ENCODE measurements at places on chromosomes 5 and 9.

GRCh38 chr9:4140362-4140761 is 159.5 kb downstream of the GLIS3 start:
- DNase-seq, result no peak

GRCh38 chr5:79857714-79858409 is 133.2 kb downstream of the MTX3 start:
- DNase-seq, result peak; percentile 49

- no peak for DNase-seq
Observed at GRCh38 chr9:72790989-72791388, 161.9 kb downstream of the ALDH1A1 start.

DNA sequence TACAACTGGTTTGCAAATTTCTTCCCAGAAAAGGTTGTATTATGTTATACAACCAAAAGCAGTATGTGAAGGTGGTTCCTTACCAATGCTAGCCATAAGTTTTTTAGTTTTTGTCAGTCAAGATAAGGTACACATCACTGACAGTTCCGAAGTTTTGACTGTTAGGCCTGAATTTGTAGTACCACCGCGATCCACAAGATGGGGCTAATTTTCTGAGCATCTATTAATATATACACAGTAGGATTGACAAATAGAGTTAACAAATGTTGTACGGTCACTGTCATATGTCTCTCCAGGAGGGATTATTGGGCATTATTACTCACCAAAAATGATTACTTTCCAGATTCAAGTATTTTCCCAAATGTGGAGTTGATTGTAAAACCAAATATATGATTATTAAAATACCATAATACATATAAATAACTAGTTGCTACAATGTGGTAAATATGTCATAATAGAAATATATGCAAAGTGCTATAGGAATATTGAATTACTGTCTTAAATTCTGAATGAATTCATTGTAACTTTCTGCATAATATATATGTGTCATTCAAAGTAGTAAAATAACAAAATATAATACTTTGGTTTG is 28.4 kb upstream of the LRRC19 start:
- DNase-seq, result peak; percentile 15

DNA sequence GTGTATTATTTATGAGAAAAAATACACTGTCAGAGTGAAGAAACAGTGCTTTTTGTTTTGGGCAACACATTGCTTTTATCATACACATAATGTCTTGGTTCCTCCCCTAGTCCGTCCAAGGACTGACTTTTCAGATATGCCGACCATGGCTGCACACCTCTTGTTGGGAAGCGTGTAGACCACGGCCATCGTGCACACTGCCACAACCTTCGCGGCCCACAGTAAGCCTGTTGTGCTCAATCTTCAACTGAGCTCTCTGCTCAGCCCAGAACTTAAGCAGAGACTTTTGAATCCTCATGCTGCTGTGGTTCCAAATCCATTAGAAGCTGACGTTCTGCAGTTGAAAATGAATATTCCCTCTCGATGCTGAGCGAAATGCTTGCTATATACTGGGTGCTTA is 157.6 kb upstream of the IRX2 start:
- no peak for DNase-seq

- no peak for DNase-seq
Observed at GRCh38 chr5:172658391-172658790, 17.3 kb downstream of the NEURL1B start.

- DNase-seq, result peak; percentile 91
Observed at GRCh38 chr5:151132963-151133362, 24.6 kb downstream of the ANXA6 start.

- DNase-seq, result no peak
Observed at GRCh38 chr5:58813855-58814254, 231.0 kb downstream of the RAB3C start.

GRCh38 chr9:65410926-65411325 is 125.9 kb upstream of the FOXD4L5 start:
- DNase-seq, result no peak

- DNase-seq, result no peak
Observed at GRCh38 chr9:74645007-74645639, 148.0 kb downstream of the RORB start.

DNA sequence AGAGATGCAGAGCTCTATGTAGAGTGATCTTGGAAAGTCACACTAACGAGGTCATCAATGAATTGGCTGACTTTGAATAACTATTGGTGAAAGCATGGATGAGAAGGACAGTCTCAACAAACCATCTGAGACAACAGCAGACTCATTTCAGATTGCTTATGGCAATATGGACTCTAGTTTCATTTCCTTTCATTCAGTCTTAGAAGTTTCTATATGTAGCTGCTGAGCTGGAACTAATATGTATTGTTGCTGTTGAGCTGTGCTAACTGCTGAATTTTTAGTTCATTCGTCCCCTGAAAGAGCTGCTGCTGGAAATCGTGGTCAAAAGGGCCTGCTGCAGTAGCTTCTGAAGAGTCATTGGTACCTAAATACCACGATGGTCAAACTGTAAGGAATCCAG is 31.3 kb downstream of the TNFSF15 start:
- DNase-seq, result no peak

GRCh38 chr9:22009506-22009867 is 382 bp upstream of the CDKN2B start:
- DNase-seq, result no peak

GRCh38 chr9:135239769-135240141 is 152.3 kb downstream of the OLFM1 start:
- DNase-seq, result no peak

- DNase-seq, result no peak
Observed at GRCh38 chr9:4339836-4340560, 40.1 kb upstream of the GLIS3 start.

GRCh38 chr5:65828022-65828896 is 98.1 kb upstream of the ERBIN start:
- no peak for DNase-seq

GRCh38 chr5:138631096-138631928 is 56.1 kb upstream of the HSPA9 start:
- no peak for DNase-seq

DNA sequence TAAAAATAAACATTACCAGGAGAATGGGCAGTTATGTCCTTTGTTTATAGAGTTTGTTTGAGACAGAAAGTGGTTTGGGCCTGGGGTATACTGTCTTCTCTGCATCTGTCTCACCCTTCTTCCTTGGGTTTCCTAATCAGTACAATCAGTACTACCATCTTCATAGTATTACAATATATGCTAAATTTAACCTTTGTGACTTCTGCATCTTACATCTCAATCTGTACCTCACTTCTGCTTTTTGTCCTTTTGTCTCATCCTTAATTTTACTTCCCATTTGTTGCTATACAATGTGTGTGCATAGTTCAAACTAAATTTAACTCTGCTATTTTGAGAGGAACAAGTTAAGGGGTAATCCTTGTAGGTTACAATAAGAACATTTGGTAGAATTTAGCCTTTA is 19.6 kb downstream of the FBXO38 start:
- peak; percentile 86 for DNase-seq

- DNase-seq, result no peak
Observed at GRCh38 chr9:75685062-75685461, 205.4 kb upstream of the PCSK5 start.

DNA sequence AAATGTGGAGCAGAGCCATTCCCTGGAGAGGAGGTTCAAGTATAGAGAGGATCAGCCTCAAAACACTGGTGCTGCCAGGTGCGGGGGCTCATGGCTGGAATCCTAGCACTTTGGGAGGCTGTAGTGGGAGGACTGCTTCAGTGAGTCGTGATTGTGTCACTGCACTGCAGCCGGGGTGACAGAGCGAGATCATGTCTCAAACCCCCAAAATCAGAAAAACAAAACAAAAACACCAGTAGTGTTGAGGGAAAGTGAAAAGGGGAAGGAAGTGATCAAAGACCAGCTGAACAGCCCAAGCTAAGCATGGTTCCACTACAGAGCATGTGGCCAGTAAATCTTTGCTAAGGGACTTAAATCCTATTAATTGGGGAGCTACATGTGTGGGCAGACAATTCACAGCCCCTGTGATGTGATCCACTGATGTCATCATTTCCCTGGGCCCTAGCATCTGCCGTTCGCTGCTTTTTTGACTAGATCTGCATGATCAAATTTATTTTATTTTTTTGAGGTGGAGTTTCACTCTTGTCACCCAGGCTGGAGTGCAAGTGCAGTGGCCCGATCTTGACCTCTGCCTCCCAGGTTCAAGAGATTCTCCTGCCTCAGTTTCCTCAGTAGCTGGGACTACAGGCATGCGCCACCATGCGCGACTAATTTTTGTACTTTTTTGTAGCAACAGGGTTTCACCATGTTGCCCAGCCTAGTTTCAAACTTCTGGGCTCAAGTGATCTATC is 2.7 kb upstream of the PCBD2 start:
- peak; percentile 47 for DNase-seq

DNA sequence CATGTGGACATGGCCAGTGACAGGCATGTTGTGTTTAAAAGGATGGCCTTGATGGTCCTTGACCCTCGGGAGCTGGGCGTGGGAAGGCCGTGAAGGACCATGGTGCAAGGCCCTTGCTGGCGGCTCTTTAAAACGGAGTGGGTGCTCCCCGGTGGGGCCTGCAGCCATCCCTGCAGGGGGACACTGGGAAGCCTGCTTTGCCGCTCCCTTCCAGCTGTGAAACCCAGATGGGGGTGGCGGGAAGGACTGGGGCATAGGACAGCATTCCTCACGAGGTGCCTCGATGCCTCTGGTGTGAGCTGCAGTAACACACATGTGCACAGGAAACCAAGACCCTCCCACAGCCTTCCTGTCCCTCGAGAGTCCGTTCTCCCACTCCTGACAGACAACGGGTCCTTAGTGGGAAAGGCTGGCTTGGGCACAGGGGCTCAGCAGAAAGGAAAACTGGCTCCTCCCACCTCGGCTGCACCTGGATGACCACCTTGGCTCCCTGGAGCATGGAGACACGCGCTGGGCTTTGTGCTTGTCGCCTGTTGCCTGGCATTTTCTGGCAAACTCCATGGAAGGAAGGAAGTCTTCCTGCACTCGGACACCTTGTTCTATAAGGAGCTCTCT is 30.3 kb upstream of the IRX4 start:
- DNase-seq, result no peak

DNA sequence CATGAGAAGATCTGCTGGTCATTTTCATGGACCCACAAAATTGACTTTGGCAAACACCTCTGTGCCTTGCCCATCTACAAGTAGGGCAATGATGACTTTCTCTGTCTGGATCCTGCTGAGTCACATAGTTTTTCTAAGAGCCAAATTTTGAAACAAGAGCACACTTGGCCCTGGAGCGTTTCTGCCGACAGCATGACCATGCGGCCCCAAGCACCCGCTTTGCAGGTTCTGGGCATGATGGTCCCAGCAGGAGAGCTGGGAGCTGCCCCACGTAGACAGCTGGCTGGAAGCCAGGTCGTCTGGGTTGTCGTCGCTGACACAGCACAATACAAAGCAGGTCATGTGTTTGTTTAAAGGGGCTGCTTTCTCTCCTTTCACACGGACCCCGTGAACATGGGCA is 159.8 kb downstream of the SYK start:
- DNase-seq, result no peak

- DNase-seq, result no peak
Observed at GRCh38 chr9:95012035-95012708, 285.7 kb downstream of the AOPEP start.

GRCh38 chr5:91474201-91474600 is 91.1 kb upstream of the ARRDC3 start:
- no peak for DNase-seq

DNA sequence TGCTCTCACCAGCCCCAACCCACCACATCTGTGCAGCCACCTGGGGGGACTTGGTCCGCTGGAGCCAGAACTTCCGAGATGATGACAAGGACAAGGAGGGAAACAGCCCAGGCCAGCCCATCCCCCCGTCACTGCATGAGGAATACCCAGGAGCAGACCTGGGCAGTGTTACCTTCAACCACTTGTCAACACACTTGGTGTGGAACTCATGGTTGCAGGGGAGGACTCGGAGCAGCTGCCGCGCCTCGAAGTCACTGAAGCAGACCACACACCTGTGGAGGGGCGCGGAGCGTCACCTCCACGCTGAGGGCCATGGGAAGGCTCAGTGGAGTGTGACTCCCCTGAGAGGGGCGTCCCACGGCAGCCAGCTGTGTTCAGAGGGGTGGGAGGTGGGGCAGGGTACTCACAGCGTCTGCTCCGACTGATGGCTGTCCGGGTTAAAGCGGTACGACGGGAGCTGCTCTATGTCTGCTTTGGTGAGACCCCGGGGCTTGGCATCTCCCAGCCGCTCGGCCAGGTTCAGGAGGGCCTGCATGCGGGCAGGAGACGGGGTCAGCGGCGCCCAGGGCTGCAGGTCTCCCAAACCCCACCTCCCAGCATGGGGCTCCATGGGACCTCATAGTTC is 8.0 kb downstream of the RNF44 start:
- DNase-seq, result no peak

GRCh38 chr9:35553670-35554543 is 51.2 kb upstream of the TESK1 start:
- peak; percentile 81 for DNase-seq

DNA sequence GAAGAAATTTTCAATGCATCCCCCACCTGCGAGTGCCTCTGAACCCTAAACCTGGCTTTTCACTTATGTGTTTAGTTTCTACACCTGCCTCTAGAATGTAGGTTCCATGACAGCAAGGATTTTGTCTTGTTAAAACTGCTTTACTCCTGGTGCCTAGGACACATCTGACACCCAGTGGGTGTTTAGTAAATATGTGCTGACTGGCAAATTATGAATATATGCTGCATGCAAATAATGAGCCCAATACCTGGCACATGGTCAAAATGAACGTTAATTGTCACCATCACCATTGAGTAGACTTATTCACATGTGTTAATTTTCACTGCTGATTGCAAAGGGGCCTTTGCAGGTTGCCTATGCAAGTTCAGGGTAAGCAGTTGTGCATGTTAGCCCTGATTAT is 249.9 kb upstream of the WWC1 start:
- no peak for DNase-seq

DNA sequence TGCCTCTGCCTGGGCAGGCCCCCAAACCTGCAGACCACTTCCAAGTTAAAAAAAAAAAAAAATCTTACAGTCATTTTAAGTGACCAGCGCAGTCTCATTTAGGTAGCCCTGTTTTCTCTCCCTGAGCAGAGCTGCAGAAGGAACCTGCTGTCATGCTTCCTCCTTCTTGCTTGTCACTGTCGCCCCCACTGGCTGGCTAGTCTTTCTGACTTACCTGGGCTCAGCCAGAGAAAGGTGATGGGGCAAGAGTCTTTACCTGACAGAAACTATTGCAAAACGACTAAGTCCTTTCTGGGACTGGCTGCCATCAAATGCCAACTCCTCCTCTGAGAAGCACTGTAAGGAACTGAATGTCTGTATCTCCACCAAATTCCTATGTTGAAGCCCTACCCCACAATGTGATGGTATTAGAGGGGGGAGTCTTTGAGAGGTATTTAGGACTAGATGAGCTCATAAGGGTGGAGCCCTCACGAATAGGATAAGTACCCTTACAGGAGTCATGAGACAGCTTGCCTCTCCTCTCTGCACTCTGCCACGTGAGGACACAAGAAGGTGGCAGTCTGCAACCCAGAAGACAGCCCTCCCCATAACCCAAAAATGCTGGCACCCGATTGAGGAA is 58.4 kb upstream of the SHC3 start:
- DNase-seq, result no peak

GRCh38 chr5:154388842-154389241 is 57.0 kb upstream of the SAP30L start:
- no peak for DNase-seq

GRCh38 chr5:91223886-91224285 is 159.2 kb downstream of the ARRDC3 start:
- no peak for DNase-seq

- no peak for DNase-seq
Observed at GRCh38 chr5:170562875-170563228, 59.0 kb downstream of the KCNIP1 start.

- DNase-seq, result peak; percentile 28
Observed at GRCh38 chr5:80182809-80183580, 72.9 kb downstream of the SERINC5 start.

Data from CD14-positive monocyte (primary cell).